Thyroid gland (tissue), 4 donors: ENCODE measurements at places on chromosomes 1 and 21.

GRCh38 chr1:20742671-20743070 is 10.2 kb upstream of the SH2D5 start:
- no peak for DNase-seq

DNA sequence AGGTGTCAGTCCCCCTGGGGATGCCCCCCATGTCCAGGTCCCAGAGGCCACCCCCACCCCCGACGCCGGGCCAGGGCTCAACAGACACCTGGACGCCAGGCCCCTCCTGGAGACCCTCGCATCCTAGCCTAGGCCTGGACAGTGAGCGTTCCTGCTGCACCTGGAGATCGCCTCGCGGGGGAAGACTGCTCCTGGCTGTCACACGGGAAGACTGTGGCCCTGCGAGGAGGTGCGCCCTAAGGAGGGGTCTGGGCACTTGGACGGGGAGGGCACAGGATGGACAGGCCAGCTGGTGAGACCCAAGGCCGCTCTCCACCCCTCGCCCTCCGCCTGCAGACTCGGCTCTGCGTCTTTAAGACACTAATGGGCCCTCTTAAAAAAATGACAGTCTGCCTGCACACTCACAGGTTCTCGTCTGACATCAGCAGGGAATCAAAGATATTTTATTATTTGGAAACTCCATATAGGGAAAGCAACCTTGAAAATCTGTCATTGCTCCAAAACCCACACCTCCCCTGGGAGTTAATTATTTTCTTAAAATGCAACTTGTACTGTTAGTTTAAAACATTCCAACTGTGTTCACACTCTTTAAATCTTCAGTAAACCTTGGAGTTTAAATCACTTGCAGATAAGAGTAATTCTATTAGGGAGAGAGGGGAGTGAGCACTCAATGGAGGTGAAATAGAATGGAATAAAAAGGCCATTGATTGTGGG is 45.6 kb upstream of the ACTRT2 start:
- no peak for DNase-seq

DNA sequence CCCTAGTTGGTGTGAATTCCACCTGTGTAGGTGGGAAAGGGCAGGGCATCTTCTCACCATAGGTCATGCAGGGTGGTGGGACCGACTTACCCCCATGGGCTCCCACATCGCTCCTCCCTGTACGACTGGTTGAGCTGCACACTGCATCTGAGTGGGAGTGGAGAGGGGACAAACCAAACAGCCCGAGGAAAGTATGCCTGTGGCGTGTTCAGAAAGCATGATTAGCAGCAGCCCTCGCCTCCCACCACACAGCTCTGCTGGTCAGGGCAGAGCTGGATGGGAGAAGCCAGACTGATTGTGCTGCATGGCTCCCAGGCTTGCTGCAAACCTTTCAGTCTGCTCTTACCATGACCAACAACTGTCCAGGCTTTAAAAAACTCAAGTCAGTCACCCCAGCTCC is 24.4 kb downstream of the VANGL1 start:
- peak; percentile 73 for DNase-seq

DNA sequence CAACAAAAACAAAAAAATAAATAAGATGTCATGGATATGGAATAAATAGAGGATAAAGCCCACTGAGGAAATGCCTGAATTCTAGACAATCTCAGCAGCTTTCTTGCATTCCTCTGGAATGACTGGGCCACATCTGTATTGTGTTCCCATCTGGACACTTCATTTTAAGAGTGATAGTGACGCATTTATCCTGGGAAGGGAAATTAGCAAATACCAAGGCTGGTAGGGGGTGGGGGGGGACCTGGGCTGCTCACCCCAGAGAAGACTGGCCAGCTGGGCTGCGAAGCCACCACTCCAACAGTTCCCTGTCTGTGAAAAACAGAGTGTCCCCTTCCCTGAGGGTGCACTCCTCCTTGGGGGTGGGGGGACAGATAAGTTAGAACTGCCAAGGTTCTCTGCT is 106.3 kb downstream of the HIVEP3 start:
- no peak for DNase-seq

- no peak for DNase-seq
These were observed 175.3 kb upstream of the KIAA0040 start for GRCh38 chr1:175367896-175368295.
